ENCODE measurements at places on chromosomes 6 and 20. TPM values are rescaled to one million over a fixed set of nuclear protein-coding genes. Genes with fewer than 3 reads are reported as not detected.

The BFSP1 gene
- 0.57 TPM for total RNA-seq

The HSPA12B gene
- total RNA-seq, result 1.5 TPM

The CAGE1 gene
- 0.09 TPM for total RNA-seq

The SNX21 gene
- 3.0 TPM for total RNA-seq

GRCh38 chr6:37273690-37274089, 15.7 kb upstream of the TMEM217 start:
- H3K27ac ChIP-seq, result peak overlapping the region; percentile 80
- no peaks in the 10 kb centered on the region for H3K27me3 ChIP-seq
- no peak overlapping the region for H3K4me3 ChIP-seq
- H3K36me3 ChIP-seq, result peaks cover 19% of the 10 kb centered on the region
- DNase-seq, result no peak
- peaks cover 62% of the 10 kb centered on the region for H3K4me1 ChIP-seq

DNA sequence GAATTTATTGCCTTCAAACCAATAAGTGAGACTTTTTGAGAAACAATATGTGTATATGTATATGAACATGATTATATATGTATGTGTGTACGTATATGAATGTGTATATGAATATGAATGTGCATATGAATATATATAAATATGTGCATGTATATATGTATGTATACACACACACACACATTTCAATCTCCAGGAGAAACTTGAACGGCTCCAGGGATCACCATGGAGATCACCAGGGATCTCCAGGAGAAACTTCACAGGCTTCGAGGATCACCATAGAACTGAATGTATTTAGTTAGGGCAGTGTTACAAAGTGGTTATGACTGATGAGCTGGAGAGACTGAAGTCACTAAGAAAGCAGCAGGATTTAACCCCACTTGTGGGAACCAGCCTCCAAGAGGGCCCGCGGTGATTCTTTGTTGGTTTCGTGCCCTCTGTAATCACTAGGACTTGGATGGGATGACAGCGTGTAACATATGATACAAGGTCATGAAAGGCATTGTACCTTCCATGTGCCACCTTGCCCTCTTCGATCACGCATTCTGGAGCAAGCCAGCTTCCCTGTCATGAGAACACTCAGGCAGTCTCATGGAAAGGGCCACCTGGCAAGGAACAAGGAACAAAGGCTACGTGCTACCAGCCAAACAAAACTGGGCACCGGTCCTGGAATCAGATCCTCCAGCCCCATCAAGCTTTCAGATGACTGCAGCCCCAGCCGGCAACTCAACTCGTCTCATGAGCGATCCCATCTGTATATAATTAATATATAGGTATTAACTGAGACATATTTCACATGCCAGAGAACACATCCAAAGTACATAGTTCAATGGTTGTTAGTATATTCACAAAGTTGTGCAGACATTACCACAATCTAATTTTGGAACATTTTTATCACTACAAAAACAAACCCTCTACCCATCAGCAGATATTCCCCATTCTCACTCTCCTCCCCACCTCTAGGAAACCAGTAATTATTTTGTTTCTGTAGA, 8.6 kb downstream of the FAM50B start:
- DNase-seq, result no peak
- H3K36me3 ChIP-seq, result no peaks in the 10 kb centered on the region
- no peaks in the 10 kb centered on the region for H3K4me1 ChIP-seq
- no peak overlapping the region for H3K4me3 ChIP-seq
- H3K27ac ChIP-seq, result no peak overlapping the region

The CASS4 gene
- 2.8 TPM for total RNA-seq

DNA sequence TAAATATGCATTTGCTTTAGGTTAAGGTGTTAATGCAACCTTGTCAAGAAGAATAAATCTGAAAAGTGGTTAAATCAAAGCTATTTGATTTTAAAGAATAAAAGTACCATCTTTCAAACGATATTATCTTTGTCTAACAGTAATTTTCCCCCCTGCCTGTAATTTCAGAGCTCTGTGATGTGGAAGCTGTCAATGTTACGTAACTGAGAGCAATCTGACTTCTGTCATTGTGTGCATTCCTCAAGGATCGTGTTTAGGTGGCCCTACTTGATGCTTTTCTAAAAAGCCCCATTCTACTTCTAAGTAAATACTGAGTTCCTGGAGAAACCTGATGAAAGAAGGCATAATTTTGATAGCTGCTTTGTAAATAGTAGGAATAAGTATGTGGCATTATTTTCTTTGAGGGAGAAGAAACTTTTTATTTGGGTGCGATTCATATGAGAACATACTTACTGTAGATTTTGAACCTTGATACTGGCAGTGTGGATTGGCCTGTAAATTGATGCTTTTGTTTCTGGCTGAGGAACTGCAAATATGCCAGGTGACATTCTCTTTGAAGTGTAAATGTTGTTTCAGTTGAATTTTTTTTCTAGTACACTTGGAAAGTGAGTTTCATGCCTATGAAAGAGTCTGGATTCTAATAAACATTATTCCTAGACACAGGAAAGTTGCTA, 529.6 kb upstream of the FLRT3 start:
- no peaks in the 10 kb centered on the region for H3K4me1 ChIP-seq
- no peak for DNase-seq
- H3K27ac ChIP-seq, result no peak overlapping the region
- no peak overlapping the region for H3K4me3 ChIP-seq
- H3K27me3 ChIP-seq, result peaks cover 2% of the 10 kb centered on the region
